ENCODE measurements at places on chromosomes 3 and 15.
A peak's percentile ranks its signal among the peaks of the same experiment; 100 is the strongest.

GRCh38 chr3:111979434-111980038, 710 bp downstream of the ABHD10 start:
- DNase-seq = no peak

GRCh38 chr15:87755226-87755625, 501.3 kb downstream of the NTRK3 start:
- no peak for DNase-seq

GRCh38 chr3:61789861-61790260, 228.5 kb downstream of the PTPRG start:
- no peak for DNase-seq

DNA sequence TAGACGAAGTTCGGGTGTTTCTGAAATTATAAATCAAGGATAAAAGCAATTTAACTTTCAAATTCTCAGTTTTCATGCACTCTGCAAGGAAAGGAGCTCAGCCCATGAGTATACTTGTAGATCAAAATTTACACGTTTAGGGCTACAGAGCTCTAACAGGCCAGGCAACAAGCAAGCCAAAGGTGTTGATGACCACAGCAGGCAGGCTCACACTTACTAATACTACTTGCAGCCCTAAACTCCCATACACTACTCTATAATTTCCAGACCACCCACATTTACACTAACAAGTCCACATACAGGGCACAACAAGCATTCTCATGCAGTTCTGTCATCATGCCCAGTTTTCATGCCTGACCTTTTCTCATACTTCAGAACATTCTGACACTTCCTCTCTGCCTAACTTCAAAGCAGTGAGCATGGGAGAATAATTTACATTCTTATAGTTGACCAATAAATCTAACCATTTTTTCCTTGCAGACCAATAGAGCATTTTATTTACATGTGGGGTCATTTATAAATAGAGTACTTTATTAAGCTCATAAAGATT, 124.7 kb upstream of the FRMD4B start:
- DNase-seq = no peak

DNA sequence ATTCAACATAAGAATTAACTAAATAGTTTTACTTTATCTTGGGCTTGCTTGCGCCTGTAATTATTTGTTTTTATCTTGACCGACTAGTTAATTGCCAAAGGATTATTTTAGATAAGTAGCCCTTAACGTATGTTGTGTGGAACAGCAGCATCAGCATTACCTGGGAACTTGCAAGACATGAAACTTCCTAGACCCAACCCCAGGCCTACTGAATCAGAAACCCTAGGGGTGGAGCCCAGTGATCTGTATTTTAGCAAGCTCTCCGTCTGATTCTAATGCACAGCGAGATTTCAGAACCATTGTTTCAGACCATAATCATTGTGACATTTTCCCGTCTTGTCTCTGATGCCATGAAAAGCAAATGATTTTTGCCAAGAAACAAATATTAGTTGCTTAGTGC, 31.1 kb downstream of the FILIP1L start:
- no peak for DNase-seq

GRCh38 chr15:80890341-80891005, 99.1 kb downstream of the MESD start:
- peak; percentile 27 for DNase-seq

- DNase-seq = no peak
These were observed 178.4 kb downstream of the TBC1D2B start for GRCh38 chr15:77898811-77899730.

DNA sequence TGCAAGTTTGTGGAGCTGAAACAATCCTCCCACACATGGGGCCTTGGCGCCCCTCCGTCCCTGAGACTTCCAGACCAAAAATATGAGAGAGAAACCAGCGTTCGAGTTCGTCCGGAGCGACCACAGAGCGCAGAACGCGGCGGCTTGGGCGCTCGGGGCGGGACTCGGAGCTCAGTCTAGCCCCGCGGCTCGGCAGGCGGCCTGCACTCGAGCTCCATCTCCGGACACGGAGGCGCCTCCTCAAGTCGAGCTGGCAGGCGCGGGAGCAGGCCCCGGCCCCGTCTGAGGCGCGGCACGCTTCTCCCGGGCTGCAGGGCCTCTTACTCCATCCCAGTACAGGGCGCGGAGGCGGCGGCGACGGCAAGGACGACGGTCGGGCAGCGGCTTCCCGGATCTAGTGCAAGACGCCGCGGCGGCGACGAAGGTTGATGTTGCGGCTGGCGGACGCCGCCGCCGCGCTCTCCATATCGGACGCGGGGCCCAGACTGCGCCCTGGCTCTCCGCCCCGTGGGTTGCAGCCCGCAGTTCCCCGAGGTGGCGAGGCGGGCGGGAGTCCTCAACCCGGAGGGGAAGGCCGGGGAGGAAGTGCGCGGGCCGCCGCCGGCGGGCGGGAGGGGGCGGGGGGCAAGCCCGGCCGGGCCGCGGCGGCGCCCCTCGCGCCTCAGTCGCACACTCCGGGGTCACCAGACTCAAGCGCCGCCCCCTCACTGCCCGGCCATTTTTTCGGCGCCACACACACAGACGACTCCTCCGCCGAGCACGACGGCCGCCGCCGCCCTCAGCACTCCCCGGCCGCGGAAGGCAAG, 674 bp downstream of the MSL2 start:
- DNase-seq = peak; percentile 85

GRCh38 chr3:38235466-38235865, 30.1 kb upstream of the SLC22A13 start:
- no peak for DNase-seq

DNA sequence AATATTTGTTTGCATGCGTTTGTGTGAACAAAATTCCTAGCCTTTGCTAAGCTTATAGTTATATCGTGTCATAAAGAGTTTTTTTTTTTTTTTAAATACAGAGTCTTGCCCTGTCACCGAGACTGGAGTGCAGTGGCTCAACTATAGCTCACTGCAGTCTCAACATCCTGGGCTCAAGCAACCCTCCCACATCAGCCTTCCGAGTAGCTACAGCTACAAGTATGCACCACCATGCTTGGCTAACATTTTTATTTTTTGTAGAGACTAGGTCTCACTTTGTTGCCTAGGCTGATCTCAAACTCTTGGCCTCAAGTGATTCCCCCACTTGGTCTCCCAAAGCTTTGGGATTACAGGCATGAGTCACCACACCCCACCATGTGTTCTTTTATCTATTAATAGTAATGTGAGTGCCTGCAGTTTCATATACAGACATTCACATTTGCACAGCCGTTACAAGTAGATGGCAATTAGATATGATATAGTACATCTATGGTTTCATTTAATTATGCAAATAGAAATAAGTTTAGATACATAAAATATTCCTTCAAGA, 848.6 kb downstream of the PDCD6IP start:
- DNase-seq = no peak

DNA sequence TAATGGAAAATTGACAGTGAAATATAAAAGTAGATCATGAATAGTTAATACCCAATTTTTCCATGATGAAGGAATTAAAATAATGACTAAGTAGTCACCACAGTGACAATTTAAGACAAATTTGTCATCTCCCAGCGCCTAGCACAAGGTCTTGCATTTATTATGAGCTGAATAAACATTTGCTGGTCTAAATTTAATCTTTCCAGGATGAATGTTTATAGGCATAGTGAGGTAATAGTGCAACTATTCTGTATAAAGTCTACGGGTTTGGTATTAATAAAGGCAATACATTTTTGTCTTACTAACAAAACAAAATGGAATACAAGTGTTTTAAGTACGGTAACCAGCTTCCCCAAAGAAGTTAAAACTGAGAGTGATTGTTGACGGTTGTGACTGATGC, 209.3 kb downstream of the CD47 start:
- peak; percentile 10 for DNase-seq

- peak; percentile 30 for DNase-seq
These were observed 519.3 kb upstream of the ARPP21 start for GRCh38 chr3:35120026-35120425.

- no peak for DNase-seq
These were observed 326 bp upstream of the IMPDH2 start for GRCh38 chr3:49029563-49029884.

DNA sequence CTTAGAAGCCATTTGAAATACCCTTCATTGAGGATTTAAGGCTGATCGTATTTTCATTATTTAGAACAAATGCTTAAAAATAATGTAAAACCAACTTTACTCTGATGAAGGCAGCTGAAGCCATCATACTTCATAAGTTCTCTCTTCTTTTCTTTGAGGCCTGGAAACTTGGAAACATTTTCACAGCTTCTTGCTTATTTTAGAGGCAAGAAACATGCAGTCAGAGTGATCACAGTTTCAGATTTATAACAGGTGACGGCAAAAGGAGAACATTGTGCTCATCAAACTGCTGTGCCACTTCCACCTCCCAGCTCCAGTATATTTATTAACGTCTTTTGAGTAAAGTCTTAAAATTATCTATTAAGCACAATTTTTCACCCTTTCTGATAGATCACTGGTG, 376.1 kb downstream of the PTPRG start:
- DNase-seq = no peak

DNA sequence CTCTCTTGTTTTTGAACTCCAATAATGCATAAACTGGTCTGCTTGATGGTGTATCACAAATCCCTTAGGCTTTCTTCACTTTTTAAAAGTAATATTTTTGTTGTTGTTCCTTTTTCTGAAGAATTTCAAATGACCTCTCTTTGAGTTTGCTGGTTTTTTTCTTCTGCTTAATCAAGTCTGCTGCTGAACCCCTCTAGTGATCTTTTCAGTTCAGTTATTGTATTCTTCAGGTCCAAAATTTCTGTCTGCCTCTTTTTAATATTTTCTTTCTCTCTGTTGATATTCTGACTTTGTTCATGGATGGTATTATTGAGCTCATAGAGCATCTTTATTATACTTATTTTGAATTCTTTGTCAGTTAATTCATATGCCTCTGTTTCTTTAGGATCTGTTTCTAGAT, 21.8 kb upstream of the CEP152 start:
- DNase-seq = no peak

- DNase-seq = no peak
These were observed 66.3 kb downstream of the SQOR start for GRCh38 chr15:45701108-45701507.

DNA sequence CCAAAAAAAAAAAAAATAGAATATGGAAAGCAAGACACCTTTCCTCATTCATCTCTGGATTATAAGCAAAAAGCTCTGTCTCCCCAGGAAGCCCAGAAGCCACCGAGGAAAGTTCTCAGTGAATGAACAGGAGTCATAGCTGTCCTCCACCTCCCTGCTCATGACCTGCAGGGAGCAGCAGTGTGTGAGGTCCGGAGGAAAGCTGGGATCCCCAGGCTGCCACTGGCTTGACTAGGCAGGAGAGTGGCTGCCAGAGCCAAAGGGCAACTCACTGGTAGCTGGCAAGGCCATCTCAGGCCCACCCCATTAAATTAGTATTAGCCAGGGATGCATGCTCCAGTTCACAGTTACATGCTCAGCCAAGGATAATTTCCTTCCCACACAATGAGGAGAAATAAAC, 191.6 kb upstream of the STT3B start:
- no peak for DNase-seq

GRCh38 chr15:82641129-82641798, 5.9 kb downstream of the CPEB1 start:
- no peak for DNase-seq

DNA sequence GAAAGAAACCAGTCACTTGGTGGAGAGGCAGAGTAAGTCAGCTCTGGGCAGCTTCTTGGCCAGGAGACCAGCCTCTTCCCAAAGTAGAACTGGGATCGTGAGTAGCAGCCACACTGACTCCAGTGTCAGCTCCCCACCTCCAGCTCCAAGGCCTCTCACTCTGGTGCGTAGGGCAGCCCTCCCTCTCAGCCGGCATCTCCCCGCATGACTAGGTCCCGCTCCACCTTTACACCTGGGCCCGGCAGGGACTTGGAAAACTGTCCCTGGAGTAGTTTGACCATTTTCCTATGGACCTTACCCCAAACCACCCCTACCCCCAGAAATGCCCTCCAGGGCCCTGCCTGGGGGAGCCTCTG, 3.3 kb downstream of the STRA6 start:
- DNase-seq = no peak

DNA sequence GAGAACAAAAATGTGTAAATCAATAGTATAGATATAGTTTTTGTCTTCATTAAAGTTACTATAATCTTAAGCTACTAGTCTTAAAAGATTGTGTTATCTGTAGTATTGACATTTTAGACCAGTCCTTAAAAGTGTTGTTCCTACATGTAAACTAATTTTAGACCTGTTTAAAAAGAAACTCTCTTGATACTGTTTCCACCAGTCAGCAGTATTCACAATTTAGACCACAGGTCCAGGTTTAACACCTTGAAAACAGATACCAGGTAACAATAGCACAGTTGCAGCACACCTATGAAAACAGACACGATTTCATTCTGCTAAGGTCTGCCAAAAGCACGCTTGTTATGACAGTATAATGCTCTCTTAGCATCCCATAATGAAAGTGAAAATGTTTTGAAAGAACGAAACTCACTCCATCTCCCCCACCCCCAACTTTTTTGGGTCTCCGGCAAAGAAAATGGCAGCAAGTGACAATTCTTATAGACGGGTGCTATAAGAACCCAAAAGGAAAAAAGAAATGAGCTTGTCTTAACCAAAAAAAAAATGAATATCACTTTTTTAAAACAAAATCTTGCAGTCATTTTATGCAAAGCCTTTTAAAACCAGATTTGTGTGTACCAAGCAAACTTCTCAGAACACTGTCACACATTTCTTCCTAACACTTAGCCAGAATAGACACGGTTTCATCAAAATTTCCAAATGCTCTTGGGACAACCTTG, 1.6 kb downstream of the EIF4E3 start:
- no peak for DNase-seq

- no peak for DNase-seq
These were observed 506.8 kb downstream of the PDCD6IP start for GRCh38 chr3:34305266-34305665.
